G401 (cell line): ENCODE measurements at places on chromosomes 11 and 22. TPM values are rescaled to one million over a fixed set of nuclear protein-coding genes. Genes with fewer than 3 reads are reported as not detected.

GRCh38 chr22:41481131-41481830 is 12.4 kb downstream of the ACO2 start:
- DNase-seq: peak; percentile 66

DNA sequence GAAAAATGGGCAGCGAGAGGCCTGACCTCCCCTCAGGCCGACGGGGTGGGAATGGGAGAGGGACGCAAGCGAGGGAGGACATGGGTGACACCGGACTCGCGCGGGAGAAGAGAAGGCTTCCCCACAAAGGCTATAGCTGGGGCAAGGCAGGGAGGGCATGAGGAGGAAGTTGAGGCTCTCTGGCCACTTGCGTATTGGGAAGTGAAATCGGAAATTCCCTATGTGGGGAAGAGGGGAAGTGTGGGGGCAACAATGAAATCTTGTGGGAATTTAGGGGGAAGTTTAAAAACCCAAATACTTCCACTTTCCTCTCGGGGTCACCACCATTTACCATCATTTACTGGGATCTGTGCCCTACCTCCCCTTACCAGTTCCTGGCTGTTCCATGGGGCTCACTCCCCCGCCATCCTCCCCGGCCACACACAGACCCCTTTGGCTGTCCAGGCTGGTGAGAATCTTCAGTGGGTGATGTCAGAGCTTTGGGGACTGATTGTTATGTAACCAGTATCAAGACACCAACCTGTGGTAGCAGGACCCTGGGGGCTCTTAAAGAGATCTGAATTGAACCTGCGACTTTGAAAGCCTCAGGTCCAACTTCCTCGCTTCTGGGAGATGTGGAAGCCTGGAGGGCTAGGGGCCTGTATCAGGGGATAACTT is 951 bp upstream of the EHD1 start:
- no peak for DNase-seq

Gene OR51B4
- not detected in 2 replicates for total RNA-seq

- no peak for DNase-seq
Measured at GRCh38 chr11:19598456-19598855, 114.2 kb upstream of the NAV2 start.

Gene CD3G
- total RNA-seq: not detected in 2 replicates

Gene B4GALNT4
- total RNA-seq: 27.4 and 32.1 TPM in 2 replicates

DNA sequence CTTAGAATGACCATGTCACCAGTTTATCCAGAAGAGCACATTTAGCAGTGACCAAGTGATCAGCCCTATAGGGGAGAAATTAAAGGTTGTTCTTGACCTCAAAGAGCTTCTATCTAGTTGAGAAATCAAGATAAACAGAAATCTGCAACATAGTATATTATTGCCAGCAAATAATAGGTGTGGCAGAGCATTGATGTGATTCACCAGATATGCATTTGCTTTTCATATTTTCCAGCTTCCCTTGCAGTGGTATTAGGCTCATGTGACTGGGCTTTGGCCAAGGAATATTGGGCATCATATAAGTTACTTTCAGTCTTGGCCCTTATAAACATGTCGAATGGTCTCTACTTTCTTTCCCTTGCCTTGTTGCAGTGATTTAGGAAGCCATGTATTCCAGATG is 34.5 kb downstream of the COMMD9 start:
- no peak for DNase-seq

DNA sequence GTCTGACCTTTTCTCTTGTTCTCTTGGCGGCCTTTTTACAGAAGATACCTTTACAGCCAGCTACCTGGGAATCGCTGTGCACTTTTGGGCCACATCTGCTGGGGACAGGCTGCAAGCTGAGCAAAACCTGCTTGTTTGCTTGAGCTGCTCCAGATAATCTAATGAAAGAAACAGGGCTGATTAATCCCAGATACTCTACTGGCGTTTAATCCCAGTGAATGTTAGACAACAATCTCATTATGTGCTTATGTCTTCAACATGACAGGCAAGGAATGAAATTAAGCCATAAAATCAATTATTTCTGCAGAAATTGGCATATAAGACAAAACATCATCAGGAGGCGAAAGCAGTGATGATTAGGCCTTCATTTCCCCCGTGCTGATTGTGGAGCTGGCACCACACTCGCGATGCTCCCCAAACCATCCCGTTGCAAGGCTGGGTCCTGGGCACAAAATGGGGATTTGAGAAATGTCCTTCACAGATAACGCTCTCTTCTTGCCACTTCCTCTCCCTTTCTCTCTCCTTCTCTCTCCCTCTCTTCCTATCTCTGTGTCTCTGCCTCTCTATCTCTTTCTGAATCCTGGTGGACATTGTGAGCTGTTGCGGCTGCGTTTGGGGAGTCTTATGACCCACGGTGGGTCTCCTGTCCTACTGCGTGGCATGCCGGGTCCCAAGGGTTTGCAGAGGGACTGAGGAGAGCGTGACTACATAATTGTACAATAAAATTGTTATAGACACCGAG is 1053.8 kb downstream of the TBC1D22A start:
- no peak for DNase-seq

- no peak for DNase-seq
Measured at GRCh38 chr22:45187891-45188290, 24.2 kb downstream of the NUP50 start.

- DNase-seq: no peak
Measured at GRCh38 chr11:85772695-85773094, 38.2 kb downstream of the SYTL2 start.

Gene OR8A1
- not detected in 2 replicates for total RNA-seq
